Iris pigment epithelial cell (primary cell): ENCODE measurements at places on chromosomes 2 and 18.
A peak's percentile ranks its signal among the peaks of the same experiment; 100 is the strongest.

- DNase-seq: no peak
Measured at GRCh38 chr18:35923939-35924684, 48.4 kb upstream of the RMP24 start.

DNA sequence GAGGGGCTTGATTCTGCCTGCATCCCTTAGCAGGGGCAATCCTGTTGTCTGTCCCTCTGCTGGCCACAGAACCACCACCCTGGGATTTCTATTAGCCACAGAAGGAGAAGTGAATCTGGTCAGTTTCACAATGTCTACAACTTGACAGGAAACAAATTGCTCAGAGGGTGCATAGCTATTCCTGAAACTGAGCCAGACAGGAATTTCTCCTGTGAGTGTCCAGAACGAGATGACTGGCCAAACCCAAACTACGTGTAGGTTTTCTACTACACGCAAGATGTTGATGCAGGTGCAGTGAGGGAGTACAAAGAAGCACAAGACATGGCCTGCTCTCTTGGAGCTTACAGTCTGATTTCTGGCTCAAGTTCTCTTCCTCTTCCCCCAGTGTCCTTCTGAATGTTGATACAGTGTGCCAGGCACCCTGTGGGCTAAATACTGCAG is 201.9 kb downstream of the CLIP4 start:
- peak; percentile 89 for DNase-seq

- peak; percentile 82 for DNase-seq
Measured at GRCh38 chr2:128736689-128737545, 418.2 kb upstream of the HS6ST1 start.

DNA sequence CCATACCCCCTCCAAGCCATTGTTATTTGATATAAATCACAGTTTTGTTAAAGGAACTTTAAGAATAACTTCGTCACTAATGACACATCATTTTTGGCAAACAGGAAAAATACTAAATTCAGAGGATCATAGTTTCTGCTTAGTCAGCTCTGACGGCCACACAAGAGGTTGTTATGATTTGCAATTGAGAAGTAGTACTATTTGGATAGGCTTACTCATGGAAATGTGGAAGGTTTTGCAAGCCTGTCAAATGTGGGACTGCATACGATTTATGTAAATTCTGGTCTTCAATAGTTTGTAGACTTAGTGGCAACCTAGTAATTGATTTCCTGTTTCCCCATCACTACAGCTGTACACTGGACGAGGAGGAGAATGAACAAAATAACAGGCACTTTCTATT is 108.1 kb downstream of the ARHGEF33 start:
- peak; percentile 98 for DNase-seq
